ENCODE measurements at places on chromosomes 2 and 18.

DNA sequence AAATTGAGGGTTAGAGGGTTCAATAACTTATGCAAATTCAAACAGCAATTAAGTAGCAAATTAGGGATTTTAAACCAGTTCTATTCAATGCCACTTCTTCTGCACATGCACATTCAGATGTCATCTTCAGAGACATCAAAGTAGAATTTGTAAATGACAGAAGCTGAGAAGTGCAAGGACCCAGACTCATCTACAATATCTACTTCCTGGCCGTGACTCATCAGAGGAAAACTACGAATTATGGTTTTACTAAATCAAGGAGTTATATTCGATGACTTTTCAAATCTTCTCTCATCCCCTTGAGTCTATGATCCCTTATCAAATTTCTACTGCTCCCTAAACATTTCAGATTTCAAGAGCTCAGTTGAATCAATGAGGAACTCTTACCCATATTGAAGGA, 20.0 kb upstream of the STAT4 start:
- no peak for DNase-seq

- no peak for DNase-seq
Observed at GRCh38 chr2:11500702-11501303, 33.0 kb upstream of the GREB1 start.

GRCh38 chr18:9475643-9476591, 604 bp downstream of the RALBP1 start:
- peak; percentile 61 for DNase-seq

GRCh38 chr2:237236188-237236587, 150.5 kb downstream of the COPS8 start:
- no peak for DNase-seq

DNA sequence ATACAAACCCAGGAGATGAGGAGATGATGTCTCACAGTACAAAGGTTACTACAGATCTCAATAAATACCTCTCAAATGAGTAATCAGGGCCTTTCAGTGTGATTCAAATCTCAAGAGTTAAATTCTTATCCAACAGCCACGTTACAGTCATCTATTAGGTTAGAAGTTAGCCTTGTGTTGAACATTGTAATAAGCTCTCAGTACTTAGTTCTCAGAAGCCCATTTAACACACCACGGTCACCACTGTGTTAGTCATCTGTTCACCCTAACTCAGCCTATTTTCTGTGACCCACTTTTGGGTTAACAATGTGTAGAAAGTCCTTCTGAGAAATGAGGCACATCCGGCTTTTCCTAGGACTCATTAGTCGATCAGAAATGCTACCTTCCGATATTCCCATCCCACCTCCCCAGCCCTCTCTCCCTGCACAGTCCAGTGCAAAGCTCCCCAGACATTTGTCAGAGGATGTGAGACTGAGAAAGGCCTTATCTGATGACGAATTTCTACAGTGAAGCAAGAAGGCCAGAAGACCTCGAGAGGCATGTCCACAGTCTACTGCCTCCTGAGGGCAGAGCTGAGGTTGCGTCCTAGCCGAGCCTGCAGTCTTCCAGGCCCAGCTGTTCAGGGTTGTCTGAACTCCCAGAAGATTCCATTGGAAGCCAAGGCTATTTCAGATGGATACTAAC, 92.6 kb downstream of the ACTR2 start:
- DNase-seq: peak; percentile 84

DNA sequence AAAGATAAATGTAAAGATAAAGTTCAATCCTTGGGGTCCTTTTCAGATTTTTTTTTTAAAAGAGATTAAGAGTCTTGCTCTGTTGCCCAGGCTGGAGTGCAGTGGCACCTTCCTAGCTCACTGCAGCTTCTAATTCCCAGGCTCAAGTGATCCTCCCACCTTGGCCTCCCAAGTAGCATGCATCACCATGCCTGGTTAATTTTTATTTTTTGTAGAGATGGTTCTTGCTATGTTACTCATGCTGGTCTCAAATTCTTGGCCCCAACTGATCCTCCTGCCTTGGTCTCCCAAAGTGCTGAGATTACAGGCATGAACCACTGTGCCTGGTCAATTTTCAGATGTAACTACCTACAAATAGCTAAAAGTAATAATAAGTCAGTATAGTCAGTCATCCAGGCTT, 21.1 kb downstream of the NFE2L2 start:
- DNase-seq: no peak

DNA sequence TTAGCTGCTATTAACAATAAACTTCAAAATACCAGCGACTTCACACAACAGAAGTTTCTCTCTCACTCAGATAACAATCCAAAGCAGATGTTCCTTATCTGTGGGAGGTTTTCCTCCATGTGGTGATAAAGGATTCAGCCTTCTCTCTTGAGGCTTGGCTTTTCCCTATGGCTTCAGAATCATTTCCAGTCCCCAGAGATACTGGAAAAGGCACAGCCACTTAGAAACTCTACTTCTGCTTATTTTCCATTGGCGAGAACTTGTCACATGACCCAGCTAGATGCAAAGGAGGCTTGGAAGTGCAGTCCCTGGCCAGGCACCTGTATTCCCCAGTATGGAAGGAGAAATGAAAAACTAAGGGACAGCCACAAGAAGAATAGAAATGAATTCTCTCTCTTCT, 344.8 kb downstream of the MTX2 start:
- peak; percentile 12 for DNase-seq

DNA sequence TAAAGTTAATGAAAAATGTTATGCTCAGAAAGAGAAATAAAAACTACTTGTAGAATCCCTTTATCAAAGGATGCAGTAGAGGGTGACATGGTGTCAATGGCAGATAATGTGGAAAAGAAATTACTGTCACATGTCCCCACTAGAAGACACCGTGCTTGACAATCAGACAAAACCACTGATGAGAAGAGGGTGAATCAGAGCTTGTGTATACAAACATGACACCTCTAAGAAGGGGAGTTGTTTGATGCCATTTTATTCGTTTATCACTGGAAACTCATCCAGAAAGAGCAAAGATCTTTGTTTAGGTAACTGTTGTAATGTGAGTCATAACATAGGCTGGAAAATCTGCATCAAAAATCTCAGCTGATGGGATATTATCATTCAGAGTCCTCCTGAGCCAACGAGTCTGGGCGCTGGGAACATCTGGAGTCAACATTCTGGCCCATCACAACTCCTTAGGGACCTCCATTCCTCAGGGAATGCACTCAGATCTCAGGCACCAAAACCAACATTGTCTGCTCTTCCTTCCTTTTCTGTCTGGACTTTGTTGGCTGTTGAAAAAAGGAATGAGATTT, 49.5 kb upstream of the RAB12 start:
- DNase-seq: no peak

DNA sequence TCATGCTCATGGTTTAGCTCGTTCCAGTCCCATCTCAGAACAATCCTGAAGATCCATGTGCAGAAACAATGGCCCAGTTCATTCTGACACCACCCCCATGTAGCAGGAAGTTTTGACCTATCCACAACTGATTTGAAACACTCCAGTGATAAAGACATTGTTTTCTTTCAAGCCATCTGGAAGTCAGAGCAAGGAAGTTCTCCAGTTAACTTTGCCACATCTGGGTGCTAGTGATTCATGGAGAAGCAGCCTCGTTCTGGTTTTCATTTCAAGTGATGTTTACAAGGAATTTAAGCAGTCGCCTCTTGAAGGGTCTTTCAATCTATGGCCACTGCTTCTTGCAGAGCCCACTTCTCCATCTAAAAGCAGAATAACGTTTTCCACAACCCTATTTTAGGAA, 36.6 kb upstream of the TWIST2 start:
- DNase-seq: peak; percentile 75

Data from GM03348 (cell line).